8988T (cell line): ENCODE measurements at places on chromosomes 12 and 14.

- no peak for DNase-seq
Observed at GRCh38 chr12:76002598-76003354, 28.8 kb downstream of the PHLDA1 start.

GRCh38 chr12:47808050-47808449 is 11.7 kb downstream of the HDAC7 start:
- no peak for DNase-seq

DNA sequence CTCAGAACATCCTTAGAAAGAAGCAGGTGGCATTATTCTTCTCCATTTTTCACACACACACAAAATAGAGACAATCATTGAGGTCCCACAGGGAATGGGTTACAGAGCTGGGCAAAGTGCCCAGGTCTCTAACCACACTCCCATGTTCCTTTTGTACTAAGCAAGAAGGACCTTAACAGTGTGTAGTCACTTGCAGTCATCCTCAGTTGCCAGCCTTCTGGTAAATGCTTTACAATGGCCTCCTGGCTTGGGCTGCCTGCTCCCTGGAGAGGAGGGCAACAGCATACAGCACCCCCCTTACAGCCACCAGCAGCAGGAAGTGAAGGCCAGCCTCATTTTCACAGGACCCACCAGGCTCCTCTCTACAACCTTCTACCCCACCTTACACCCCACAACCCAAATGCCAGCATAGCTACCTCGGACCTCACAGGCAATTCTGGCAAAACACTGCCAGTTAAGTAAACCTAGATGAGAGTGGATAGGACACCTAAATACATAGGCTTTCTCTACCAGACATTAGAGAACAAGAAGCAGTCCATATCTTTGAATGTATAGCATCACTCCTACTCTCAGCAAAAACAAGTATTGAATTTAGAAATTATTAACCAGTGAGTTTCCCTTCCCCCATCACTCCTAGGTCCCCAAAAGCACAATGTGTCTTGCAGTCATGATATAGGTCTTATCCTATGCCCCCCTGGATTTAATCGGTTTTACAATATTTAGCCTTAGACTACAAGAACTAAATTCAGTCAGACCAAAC is 88.1 kb downstream of the PPP2R5E start:
- no peak for DNase-seq

DNA sequence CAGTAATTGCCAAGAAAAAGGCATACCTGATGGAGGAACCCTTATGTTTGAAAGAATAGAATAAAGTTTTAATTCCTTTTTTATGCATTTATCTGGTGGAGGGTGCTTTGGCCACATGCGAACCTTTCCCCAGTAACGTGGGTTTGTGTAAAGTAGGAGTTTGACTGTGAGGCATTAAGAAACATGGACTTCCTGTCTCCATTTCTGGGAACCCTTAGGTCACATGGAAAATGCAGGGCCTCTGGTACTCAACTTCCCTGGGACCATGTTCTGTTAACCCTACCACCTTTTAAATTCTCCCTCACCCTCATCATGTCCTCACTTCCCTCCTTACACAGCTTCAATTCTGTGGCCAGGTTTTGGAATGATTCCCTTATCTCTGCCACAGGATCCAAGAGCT is 80.3 kb downstream of the PPM1A start:
- DNase-seq: no peak

- DNase-seq: no peak
Observed at GRCh38 chr14:79036441-79036840, 866.3 kb downstream of the NRXN3 start.

DNA sequence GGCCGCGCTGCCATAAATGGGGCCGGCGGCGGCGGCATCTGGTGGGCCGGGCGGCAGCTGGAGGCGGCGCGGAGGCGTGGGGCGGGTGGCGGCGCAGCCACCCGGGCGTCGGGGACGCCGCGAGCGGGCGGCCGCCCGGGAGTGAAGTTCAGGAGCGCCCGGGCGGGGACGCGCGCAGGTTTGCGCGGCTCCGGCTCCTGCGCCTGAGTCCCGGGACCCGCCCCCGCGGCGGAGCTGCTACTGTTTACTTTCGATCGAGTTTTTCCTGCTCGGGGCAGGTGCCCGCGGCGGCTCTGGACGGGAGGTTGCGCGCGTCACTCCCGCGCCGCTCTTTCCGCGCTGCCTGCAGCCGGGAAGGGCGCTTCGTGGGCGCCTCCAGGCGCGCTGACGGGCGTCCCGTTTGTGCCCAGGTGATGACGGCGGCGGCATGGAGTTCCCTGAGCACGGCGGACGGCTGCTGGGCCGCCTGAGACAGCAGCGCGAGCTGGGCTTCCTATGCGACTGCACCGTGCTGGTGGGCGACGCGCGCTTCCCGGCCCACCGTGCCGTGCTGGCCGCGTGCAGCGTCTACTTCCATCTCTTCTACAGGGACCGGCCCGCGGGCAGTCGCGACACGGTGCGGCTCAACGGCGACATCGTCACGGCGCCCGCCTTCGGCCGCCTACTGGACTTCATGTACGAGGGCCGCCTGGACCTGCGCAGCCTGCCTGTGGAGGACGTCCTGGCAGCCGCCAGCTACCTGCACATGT is at the start of gene ZBTB42:
Gene ZBTB42, plus strand, starts transcription at position 331 of the 749 bp plus-strand sequence. Its CDS starts 97 bp downstream, at position 428.
- peak; percentile 92 for DNase-seq

DNA sequence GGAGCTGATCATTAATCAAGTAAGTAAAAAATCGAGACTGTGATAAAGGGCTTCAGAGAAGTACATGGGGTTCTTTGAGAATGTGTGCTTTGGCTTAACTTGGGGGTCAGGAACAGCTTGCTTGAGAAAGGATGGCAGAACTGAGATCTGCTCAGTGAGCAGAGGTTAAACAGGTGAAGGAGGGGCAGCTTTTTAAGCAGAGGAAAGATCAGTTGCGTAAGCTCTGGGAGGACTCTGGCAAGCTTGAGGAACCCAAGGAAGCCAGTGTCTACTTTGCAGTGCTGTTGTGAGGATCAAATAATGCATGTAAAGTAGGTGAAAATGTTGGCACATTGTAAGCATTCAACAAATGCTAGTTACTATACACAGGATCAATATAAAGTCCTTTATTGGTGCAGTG is 30.6 kb downstream of the WIF1 start:
- no peak for DNase-seq

GRCh38 chr12:47088021-47088944 is 8.5 kb upstream of the AMIGO2 start:
- no peak for DNase-seq

DNA sequence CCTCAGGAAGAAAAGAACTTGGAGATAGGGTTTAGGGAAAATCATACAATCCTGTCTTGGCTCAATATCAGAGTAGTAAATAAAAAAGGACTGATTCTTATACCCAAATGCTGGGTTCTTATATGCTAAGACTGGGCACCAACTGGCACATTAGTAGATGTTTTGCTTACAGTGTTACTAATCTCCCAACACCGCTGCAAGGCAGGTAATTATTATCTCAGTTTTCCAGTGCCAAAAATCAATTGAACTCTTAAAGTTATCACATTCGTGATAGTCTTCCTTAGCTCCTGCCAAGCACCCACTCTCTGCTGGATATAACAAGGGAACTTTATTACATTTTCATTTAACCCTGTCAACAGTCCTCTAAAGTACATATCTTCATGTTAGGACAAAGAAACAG is 25.0 kb upstream of the HIGD1C start:
- DNase-seq: no peak

DNA sequence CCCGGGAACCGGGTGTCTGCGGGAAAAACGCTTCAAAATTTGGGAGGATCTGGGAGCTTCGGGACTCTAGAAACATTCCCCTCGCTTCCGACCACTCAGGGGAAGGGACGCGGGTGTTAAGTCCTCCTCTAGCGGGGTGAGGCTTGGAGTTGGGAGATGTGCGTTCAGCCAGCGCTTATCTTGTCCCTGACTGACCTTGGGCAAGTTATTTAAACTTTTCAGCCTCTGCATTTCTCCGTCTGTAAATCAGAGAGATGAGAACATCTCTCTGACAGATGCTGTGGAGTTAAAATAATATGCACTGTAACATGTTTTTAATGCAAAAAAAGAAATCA is 76.9 kb upstream of the ANO4 start:
- no peak for DNase-seq

GRCh38 chr12:28631831-28632230 is 441.6 kb downstream of the CCDC91 start:
- DNase-seq: no peak

DNA sequence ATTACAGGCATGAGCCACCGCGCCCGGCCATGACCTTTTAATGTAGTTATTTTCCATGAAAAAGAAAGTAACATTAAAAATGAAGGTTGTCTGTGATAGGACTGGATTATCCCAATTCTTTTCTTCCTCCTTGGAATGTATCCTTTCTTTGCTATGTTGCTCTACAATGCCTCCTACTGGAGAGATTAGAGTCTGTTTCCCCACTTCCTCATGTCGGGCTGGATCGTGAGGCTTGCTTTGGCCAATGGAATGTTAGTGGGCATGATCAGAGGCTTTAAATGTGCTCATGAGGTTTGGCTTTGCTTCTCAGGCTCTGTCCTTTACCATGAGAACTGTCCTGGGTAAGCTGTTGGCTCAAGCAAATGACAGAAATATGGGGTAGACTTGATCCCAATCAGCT is 34.7 kb upstream of the SOCS2 start:
- DNase-seq: no peak

GRCh38 chr14:67821121-67821520 is 1.5 kb downstream of the RAD51B start:
- DNase-seq: no peak

- DNase-seq: no peak
Observed at GRCh38 chr12:104567832-104568486, 111.2 kb downstream of the CHST11 start.

- no peak for DNase-seq
Observed at GRCh38 chr14:101230851-101231550, 327.5 kb upstream of the RTL1 start.

GRCh38 chr12:80968326-80968725 is 30.6 kb upstream of the LIN7A start:
- DNase-seq: no peak

- DNase-seq: no peak
Observed at GRCh38 chr14:79383031-79383430, 828.3 kb downstream of the DIO2 start.

DNA sequence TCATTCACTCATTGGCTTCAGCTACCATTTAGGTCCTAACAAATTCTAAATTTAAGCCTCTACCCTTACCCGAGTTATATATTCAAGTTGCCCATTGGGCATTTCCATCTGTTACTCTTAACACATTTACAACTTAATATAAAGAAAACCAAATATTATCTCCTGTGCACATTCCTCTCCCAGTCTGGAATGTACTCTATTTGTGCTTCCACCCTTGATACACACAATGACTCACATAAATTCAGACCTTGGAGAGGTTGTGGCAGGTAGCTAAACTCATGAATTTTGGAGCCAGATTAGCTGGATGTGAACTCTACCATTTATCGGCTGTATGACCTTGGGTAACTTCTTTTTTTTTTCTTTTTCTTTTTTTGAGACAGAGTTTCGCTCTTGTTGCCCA is 51.1 kb downstream of the BRMS1L start:
- DNase-seq: no peak

GRCh38 chr12:58359084-58359483 is 417.7 kb downstream of the ATP23 start:
- no peak for DNase-seq

- DNase-seq: peak; percentile 65
Observed at GRCh38 chr12:31238764-31239387, 87.1 kb downstream of the SINHCAF start.

- no peak for DNase-seq
Observed at GRCh38 chr14:85852906-85853305, 323.0 kb downstream of the FLRT2 start.
